Foreskin fibroblast (primary cell): ENCODE measurements at places on chromosomes 11 and 22.
A peak's percentile ranks its signal among the peaks of the same experiment; 100 is the strongest.

DNA sequence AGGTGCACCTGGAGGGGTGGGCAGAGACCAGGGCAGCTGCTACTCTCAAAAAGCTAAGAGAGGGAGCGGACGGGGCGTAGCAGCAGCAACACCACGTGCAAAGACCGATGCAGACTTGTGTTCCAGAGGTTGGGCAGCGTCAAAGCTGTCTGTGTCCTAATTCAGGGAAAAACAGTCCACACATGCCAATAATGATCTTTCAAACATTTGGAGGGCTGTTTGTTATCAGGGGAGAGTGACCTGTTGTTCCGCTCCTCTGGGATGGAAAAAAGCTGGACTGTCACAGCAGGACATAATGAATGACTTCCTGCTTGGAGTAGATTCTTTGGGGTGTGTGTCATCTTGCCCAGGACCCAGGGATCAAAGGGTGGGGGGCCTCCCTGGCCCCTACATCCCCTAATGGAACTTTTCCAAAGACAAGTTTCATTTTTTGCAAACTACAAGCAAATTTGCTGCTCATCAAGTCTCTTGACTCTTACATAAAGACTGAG is 6.2 kb upstream of the FBLN1 start:
- no peak for DNase-seq

GRCh38 chr11:1126935-1127663 is 30.7 kb upstream of the MUC5AC start:
- no peak for DNase-seq

DNA sequence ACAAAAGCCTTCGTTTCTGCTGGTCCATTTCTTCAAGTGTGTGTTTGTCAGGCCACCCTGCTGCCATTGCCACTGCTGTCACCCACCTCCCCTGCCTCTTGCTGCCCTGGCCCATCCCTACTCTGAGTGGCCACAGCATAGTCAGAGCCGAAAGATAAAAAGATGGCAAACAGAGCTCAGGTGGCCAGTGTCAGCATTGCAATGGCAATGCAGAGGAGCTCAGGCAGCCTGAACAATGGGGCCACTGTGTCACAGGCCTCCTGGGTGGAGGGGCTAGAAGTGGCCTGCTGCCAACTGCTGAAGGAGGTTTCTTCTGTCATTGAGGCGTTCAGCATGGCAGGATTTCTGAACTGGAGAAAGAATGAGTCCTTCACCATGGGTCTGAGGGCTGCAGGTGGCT is 137.1 kb downstream of the CSNK2A3 start:
- no peak for DNase-seq

DNA sequence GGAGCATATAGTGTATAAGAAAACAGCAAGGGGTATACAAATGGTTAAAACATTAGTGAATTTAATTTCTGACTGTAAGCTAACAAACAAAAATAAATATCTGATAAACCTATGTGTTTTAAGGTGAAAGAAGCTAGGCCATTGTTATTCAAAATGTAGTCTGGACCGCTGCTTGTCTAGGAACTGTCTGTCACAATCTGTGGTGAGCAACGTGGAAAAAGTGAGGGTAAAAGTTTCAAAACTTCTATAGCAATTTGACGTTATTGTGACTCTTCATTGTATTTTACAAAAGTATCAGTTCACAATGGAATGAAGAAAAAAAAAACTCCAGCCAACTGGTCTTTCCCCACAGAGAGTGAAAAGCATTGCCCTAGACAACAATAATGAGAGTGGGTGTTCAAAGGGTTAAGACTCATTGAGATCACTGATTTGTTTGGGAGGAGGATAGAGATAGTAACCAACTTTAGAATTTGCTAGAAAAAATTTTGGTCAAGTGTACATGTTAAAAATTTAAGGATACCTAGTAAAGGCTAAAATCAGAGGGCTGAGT is 79.1 kb downstream of the UVRAG start:
- DNase-seq, result no peak

- DNase-seq, result no peak
Observed at GRCh38 chr22:36770513-36771231, 5.2 kb downstream of the IFT27 start.

DNA sequence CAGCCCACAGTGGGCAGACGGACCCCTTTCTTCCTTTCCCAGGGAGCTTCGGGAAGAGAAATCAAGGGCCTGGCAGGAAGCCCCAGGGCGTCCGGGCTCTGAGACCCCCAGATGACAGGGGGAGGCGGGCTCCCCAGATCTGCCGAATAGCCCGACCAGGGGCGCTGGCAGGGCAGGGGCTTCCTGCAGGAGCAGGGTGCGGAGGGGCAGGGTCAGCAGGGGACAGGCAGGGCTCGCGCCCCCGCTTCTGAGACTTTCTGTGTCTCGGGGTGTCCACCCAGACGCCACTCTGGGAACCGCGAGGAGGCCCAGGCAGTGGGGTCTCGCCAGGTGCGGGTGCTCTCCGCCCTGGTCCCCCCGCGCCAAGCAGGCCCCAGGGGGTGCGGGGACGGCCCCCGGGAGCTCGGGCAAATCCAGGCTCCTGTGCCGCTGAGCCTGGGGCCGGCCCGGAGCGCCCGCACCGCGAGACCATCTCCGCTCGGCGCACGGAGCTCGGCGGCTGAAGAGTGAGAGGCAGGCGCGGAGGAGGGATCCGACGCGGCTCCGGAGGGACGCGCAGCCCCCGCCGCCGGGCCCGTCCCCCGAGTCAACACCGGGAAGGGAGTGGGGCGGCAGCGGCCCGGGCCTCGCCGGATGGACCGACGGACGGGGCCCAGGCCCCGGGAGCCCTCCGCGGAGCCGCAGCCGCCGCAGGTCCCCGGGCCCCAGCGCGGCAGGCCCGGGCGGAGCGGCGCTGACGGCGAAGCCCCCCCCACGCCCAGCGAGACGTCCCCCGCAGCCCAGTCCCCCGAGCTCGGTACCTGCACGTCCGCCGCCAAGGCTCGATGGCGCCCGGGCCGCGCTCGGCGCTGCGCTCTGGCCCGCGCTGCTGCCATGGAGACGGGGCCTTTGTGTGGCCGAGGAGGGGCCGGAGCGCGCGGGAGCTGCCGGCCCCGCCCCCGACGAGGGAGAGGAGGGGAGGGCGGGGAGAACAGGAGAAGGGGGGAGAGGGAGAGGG is at the start of gene PLXNB2:
Gene PLXNB2 (minus strand): TSS at position 894 of the 997 bp plus-strand sequence. CDS start 17,062 bp downstream, outside the sequence.
- peak; percentile 84 for DNase-seq

- no peak for DNase-seq
Observed at GRCh38 chr11:32309530-32310213, 125.7 kb downstream of the WT1 start.

DNA sequence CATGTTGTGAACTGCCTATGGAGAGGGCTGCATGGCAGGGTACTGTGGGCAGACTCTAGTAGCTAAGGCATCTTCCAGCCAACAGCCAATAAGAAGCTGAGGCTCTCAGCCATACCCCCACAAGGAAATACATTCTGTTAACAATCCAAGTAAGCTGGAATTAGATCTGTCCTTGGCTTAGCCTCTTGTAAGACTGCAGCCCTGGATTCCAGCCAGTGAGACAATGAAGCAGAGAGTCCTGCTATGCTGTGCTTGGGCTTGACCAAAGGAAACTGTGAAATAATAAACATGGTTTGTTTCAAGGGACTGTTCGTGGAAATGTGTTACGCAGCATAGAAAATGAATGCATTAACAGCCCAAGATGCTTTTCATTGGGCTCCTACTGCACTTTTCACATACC is 1097.4 kb upstream of the CCDC90B start:
- DNase-seq, result no peak

DNA sequence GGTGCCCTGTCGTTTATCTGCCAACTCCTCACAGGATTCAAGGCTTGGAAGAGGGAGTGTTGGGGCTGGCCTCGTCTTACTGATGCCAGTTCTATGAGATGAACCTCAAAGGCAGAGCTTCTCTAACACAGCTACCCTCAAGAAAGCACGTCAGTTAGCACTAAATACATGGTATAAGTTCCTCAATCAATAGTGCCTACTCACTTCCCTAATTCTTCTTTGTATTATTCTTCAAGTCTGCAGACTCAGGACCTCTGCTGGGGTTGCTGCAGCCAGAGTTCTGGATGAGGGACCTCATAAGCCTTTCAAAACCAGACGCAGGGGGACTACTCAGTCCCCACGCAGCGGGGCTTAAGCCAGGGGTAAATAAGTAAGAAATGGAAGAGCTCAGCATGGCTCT is 118.3 kb downstream of the VPREB1 start:
- DNase-seq, result no peak

GRCh38 chr11:128970598-128971190 is 28.0 kb upstream of the TP53AIP1 start:
- no peak for DNase-seq

GRCh38 chr22:20531154-20531403 is 23.7 kb downstream of the MED15 start:
- DNase-seq, result no peak

GRCh38 chr11:47354913-47355282 is 2.4 kb upstream of the MYBPC3 start:
- no peak for DNase-seq

- DNase-seq, result peak; percentile 38
Observed at GRCh38 chr11:102494216-102494615, 36.3 kb downstream of the MMP7 start.

DNA sequence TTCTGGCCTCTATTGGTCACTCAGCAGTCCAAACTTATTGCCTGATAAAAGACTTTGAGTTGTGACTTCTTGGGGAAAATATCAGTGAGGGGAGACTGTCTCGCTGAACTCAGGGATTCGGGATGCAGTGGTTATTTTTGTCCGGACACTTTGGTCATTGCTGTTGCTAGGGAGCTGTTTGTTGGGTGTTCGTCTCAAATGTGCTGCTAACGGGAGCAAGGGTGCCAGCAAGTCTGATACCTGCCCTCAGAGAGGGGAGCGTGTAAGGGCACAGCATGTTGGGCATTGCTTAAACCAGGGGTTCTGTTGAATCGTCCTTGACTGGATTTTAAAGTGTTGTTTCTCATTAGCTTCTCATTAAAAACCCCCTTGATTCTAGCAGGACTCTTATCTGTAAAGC is 49.2 kb upstream of the SLC25A18 start:
- DNase-seq, result no peak

DNA sequence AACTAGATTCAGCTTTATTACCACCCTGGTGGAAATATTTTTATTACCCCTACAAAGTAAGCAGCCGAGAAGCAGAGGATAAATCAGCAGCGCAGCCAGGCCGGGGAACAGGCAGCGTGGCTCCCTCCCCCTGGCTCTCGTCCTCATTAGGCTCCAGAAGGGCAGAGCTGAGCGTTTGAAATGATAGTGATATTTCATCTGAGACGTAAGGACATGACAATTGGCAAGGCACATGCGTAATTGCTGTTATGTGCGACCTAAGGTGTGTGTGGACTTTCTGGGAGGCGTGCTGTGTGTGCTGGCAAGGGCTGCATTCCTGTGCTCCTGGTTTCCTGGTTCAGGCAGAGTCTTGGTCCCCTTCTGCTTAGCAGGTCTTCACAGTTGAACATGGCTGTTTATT is 247.8 kb downstream of the TBC1D22A start:
- no peak for DNase-seq

DNA sequence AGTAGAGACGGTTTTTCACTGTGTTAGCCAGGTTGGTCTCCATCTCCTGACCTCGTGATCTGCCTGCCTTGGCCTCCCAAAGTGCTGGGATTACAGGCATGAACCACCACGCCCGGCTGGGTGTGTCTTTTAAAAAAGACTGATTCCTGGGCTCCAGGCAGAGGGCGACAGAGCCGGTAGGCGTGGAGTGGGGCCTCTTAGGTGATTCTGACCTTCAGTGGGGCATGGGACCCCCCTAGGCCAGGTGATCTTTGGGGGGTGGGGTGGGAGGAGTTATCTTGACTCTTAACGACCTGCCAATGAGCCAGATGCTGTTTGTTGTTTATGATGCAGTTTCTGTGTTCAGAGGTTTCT is 12.9 kb upstream of the SORL1-AS1 start:
- no peak for DNase-seq

- DNase-seq, result no peak
Observed at GRCh38 chr11:118132385-118133151, 20.1 kb downstream of the SCN4B start.

GRCh38 chr22:24474221-24474620 is 20.9 kb upstream of the UPB1 start:
- DNase-seq, result peak; percentile 75

GRCh38 chr22:45620706-45621105 is 50.9 kb upstream of the ATXN10 start:
- no peak for DNase-seq

DNA sequence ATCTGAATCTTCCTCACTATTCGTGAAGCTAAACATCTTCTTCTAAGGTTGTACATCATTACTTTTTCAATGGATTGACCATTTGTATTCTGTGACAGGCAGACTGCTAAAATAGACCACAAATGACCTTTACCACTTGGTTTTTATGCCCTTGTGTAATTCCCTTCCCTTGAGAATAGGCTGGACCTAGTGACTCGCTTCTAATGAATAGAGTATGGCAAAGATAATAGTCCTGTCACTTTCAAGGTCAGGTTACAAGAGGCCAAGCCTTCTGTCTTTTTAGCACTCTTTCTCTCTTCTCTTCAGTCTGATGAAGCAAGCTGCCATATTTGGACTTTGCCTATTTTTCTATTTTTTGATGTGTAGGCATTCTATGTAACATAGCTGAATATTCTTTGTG is 492.9 kb downstream of the SOX6 start:
- no peak for DNase-seq

- DNase-seq, result peak; percentile 6
Observed at GRCh38 chr11:76455331-76455730, 10.5 kb downstream of the EMSY start.

DNA sequence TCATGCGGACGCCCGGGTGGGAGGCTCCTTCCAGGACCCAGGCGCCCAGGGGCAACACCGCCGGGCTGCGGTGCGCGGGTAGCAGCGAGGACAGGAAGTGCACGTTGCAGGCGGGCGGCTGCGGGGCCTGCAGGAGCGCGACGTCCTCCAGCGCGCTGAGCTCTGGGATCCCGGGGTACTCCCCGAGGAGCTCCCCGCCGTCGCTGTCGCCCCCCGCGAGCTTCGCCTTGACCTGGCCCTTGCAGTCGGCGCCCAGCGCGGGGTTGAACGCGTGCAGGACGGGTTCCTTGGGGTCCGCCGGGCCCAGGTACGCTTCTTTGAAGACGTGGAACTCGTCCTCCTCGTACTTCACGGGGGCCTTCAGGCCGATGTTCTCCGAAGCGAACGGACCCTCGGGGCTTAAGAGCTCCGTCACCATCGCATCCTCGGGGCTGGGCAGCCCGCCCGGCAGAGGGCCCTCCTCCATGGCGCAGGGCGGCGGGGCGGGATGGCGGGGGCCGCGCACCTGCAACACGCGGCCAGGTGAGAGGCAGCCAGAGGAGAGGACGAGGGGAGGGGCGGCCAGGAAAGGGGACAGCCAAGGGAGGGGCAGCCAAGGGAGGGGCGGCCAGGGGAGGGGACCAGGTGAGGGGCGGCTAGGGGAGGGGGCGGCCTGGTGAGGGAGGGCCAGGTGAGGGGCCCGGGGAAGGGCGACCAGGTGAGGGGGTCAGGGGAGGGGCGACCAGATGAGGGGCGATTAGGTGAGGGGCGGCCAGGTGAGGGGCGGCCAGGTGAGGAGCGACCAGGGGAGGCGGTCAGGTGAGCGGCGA is 921 bp downstream of the TESMIN start:
- DNase-seq, result no peak
